ENCODE measurements at places on chromosomes 12 and 14.
A peak's percentile ranks its signal among the peaks of the same experiment; 100 is the strongest.

DNA sequence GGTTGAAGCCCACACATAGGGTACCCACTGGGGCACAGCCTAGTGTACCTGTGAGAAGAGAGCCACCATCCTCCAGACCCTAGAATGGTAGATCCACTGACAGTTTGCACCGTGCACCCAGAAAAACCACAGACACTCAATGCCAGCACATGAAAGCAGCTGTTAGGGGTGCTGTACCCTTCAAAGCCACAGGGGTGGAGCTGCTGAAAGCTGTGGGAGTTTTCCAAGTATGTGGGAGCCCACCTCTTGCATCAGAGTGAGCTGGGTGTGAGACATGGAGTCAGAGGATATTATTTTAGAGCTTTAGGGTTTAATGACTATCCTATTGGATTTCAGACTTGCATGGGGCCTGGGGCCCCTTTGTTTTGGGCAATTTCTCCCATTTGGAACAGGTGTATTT lies 30.5 kb downstream of the TSPAN19 start:
- DNase-seq: no peak

DNA sequence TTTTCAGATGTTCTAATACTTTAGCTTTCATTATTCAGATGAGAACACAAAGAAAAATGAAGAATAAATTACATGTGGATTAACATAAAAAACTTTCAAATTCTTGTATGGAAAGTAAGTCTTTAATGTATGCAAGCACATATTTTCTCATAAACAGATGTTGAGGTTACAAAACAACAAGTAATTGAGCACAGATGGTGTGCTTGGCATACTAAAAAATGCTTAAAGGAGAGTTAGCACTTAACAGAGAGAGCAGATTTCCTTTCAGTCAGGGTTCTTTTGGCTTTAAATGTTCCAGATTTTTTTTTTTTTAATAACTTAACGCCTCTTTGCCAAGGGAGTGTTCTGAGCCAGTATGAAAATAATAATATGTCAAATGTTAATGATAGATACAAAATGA lies 96.0 kb downstream of the RASSF9 start:
- DNase-seq: peak; percentile 11

GRCh38 chr14:90498198-90498597 lies 101.4 kb downstream of the CALM1 start:
- no peak for DNase-seq

- peak; percentile 39 for DNase-seq
These were observed 21.5 kb upstream of the IFNG start for GRCh38 chr12:68180792-68181744.

DNA sequence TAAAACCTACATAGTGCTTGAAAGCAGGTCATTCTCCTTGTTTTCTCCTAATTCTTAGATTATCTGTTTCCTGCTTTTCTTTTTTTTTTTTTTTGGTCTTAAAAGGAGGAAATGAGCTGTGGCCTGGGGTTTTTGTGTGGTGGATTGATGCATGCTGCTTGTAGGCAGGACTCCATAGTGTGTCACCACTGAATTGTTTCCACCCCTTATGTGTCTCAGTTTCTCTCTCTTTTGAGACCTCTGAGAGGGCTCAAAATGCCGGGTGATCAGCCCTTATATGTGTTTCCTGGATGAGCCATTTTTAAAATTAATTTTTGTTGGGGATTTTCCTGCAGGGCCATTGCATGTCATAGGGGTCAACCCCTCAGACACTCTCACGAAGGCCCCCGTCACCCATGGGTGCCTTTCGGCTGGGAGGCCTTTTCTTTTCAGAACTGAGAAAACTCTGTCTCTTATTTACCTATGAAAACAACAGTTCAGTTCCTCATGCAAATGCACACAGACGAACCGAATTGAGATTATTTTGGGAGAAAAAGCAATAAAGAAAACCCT lies 32.0 kb upstream of the LRRK2 start:
- no peak for DNase-seq

GRCh38 chr12:66139328-66139727 lies 8.8 kb upstream of the LLPH start:
- DNase-seq: no peak

DNA sequence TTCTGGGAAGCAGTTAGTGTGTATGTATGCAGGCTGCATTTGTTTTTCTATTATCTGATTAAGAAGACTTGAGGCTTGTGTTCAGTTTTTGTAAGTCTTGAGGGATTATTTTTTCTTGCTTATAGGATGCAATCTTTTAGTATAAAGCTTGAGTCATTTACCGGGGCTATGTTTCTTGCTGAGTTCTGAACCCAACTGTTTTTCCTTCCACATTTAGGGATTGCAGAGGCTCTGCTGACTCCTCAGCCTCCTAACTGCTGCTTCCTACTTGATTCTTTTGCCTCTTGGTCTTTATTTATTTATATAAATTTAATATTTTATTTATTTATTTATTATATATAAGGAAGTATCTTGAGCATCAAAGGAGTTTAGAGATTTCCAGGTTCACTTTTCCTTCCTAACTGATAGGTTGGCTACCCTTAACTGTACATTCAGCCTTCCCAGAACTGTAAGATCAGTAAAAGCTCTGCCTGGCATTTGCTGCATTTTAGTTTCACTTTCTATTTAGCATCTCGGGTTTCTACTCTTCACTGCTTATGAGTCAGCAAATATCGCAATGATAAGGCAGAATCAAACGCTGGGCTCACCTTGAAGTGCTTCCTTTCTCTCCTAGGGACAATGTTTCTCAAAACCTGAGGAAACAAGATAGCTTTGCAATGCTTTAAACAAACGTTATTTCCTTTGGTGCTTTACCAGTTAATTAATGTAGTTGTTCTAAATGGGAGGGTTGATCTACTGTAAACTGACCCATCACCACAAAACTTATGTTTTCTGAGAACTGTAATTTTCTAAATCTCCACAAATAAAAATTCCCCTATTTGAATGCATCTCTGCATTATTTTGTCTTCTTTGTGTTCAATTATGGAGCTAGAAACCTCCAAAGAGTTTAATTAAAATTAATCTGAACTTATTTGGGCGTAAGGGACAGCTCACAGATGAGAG lies 1183.7 kb upstream of the TMEM132C start:
- DNase-seq: peak; percentile 83

- no peak for DNase-seq
These were observed 2.7 kb upstream of the BEGAIN start for GRCh38 chr14:100589760-100590469.

- no peak for DNase-seq
These were observed 13.4 kb upstream of the PCNX1 start for GRCh38 chr14:70893858-70894291.

- peak; percentile 27 for DNase-seq
These were observed 19.4 kb downstream of the PPP1R36 start for GRCh38 chr14:64569138-64569631.

DNA sequence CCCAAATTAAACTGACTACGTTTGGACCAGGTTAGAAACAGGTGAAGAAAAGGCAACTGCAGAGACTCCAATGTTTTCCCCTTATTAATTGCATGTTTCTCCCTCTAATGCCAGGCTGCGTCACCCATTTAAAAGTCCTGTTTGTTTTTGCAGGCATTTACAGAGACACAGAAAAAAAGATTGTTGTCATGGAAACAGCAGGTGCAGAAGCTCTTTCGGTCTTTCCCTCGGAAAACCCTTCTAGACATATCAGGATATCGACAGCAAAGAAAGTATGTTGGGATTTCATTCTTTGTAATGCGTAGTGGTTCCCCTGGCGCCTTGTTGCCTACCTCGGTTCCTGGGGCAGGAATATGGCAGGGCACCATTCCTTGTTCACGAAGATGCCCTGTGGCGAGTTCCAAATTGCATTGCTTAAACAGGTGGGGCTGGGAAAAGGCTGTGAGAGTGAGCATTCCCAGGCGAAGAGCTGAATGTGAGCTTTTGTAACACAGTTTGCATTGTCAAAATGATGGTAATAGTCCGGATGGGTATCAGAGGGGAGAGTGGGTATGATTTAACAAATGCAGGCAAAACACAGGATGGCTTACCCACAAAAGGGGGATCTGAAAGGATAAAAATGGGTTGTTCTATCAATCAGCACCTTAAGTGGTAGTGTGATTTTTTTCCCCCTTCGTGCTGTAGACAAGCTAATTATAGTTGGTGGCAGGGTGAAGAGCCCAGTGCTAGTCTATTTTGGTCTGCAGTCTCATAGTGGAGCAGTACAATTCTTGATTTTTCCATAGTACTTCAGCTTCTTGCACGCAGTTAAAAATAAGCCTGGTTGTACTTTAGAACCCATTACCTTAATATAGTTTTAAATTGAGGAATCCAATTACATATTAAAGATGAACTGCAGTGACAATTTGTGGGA lies 132.4 kb downstream of the GCH1 start:
- DNase-seq: no peak

DNA sequence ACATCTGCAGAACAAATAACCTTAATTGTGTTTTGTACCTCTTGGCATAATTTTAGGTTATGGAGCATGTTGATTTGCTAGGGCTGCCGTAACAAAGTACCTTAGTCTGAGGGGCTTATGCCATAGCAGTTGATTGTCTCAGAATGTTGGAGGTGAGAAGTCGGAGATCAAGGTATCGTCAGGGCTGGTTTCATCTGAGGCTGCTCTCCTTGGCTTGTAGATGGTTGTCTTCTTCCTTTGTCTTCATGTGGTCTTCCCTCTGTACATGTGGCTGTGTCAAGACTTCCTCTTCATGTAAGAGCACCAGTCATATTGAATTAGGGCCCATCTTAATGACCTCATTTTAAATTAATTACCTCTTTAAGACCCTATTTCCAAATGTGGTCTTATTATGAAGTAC lies 64.4 kb upstream of the PTHLH start:
- DNase-seq: no peak

GRCh38 chr14:92263681-92264080 lies 59.3 kb upstream of the SLC24A4 start:
- DNase-seq: no peak

GRCh38 chr12:117885211-117885610 lies 83.6 kb downstream of the KSR2 start:
- no peak for DNase-seq

GRCh38 chr14:103112400-103113243 lies 10.6 kb upstream of the TNFAIP2 start:
- DNase-seq: no peak

GRCh38 chr14:103156651-103157378 lies 33.6 kb downstream of the TNFAIP2 start:
- no peak for DNase-seq

DNA sequence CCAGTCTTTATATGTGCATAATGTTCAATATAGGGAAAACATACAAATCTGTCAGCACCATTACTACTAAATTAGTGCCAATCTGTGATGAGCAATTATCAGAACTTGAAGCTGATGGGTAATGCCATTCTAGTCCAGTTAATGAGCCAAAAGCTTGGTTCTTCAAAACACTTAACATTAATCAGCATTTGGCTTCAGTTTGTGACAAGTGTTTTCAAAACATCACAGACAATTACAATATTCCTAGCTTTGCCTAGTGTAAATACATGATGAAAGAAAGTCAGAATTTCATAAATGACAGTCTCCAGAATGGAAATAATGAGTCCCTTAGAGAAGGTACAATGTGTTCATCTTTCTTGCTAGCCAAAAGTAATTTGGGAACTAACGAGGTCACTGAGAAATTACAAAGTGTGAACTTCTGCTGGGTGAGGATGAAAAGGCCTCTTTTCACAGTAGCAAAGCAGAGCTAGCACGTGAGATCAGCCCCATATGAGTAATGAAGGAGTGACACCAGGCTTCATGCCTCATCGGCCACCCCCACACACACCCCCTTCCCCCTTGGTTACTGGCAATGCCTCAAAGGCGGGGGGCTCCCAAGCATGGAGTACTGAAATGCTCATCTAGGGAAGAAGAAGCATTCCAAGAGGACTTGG lies 180.6 kb upstream of the EEA1 start:
- DNase-seq: peak; percentile 36

GRCh38 chr14:49527221-49527620 lies 59.0 kb downstream of the RPS29 start:
- DNase-seq: no peak

DNA sequence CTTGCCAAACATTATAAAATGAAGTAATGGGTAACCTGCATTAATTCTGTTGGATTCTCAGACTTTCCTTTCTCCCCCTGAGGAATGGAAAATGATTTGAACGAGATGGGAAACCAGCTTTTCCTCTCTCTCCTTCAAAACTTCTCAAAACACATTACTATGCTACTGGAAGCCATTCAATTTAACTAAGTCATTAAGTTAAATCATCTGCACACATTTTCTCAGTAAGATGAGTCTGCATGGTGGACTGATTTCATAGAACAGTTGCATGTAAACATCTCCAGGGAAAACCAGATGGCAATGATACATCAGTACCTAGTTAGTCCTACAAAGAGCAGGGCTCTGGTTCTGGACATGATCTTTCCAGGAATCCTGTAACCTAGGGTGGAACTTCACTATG lies 59.9 kb downstream of the BMP4 start:
- peak; percentile 50 for DNase-seq

GRCh38 chr12:79000501-79000900 lies 135.9 kb downstream of the SYT1 start:
- DNase-seq: no peak

DNA sequence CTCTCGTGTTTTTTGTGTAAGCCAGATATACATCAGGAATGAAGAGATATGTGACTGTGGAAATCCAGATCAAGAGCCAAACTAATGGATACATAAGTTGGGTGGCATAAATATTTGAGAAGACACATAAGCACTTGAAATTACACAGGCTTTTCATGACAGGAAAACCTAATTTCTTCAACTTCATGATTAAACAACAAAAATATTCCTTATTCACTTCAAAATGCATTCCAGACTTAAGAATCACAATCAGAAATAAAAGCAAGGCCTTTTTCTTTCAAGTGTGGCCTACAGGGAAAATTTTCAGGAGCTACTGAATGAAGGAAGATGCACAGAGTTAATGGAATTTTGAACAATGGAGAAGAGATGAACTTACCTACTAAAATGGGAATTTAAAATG lies 515.6 kb downstream of the FOXG1 start:
- DNase-seq: peak; percentile 56

GRCh38 chr12:24960222-24960855 lies 11.4 kb upstream of the BCAT1 start:
- peak; percentile 65 for DNase-seq

GRCh38 chr12:119154435-119154818 lies 24.3 kb upstream of the HSPB8 start:
- no peak for DNase-seq

- DNase-seq: peak; percentile 25
These were observed 104.4 kb upstream of the DIO2 start for GRCh38 chr14:80315681-80316080.
